Retina (tissue), 1 donor: ENCODE measurements at places on chromosomes 13 and 19.

GRCh38 chr19:21432590-21432989 lies 35.7 kb downstream of the ZNF493 start:
- DNase-seq, result no peak

DNA sequence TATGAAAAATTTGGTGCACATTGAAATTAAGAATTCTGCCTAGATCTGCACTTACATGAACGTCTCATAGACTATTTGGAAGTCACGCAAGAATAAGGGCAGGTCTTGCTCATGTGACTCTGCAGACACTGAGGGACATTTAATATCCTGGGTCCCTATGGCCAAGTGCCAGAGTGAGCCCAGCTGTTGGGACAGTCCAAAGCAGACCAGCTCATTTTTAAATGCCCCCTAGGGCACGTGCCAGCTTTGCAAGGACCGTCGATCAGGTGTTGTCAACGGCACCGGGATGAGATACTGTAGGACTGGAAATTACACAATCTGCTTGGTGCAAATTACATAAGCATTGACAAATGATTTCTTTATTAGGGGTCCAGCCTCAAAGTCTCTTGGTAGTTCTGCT lies 293.6 kb downstream of the TEX29 start:
- DNase-seq, result no peak

- DNase-seq, result no peak
These were observed 131.5 kb downstream of the RGCC start for GRCh38 chr13:41588899-41589298.

DNA sequence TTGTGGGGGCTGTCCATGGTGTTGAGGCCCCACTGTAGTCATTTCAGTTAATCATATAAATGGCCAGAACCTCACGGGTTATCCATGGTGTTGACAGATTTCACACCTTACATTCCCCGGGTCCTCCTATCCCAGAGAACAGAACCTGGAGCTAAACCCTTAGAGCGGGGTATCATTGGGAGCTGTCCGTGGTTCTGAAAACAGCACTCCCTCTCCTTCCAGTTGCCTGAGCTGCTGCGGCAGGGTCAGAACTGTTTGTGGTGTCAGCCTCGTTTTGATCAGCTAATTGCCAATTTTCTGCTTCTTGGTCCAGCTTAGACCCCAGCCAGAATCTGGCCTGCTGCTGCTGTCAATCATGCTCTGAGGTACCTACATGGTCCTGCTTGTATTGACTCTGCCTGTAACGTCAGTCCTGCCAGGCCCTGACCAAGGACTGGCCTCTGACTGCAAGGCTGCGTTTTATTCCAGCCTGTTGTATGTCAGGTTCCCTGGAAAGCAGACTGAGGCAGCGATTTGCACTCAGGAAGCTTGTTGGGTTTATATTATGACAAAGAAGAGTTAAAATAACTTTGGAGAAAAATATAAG lies 55.8 kb upstream of the KCTD15 start:
- DNase-seq, result peak; percentile 58

DNA sequence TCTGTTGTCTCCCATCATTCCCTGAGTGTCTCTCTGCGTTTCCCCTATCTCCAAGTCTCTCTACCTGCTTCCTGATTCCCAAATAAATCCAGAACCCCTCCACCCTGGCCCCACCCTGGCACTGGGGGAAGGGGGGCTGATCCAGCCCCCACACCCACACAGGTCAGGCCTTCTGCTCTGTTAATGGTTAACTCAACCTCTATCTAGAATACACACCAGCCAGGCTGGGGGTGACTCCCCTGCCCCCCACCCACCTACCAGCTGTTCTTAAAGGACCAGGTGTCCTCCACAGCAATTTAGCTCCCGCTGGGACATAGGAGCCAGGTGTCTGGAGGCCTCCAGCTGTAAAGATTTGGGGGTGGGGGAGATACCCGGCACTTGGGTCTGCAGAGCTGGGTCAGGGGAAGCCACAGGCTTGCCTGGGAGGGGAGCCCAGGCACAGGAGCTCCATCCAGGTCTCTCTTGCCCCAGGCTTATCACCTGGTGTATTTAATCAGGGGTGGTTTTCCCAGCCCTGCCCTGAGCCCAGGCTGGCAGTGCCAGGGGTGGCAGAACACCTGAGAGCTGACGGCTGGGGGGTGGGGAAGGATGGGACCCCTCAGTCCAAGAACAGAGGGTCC lies 3.9 kb downstream of the IRF2BP1 start:
- no peak for DNase-seq

DNA sequence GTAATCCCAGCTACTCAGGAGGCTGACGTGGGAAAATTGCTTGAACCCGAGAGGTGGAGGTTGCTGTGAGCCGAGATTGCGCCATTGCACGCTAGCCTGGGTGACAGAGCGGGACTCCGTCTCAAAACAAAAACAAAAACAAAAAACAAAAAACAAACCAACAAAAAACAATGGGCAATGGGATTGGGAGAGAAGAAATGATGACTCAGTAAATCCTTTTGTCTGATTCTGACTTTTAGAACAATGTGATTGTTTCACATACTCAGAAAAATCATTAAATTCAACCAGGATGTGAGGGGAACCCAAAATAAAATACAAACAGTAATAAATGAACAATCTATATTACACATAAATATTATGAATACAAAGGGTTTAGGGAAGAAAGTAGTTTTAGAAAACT lies 5.1 kb downstream of the ZNF565 start:
- no peak for DNase-seq

GRCh38 chr19:1591421-1592023 lies 1.1 kb downstream of the MBD3 start:
- peak; percentile 73 for DNase-seq

DNA sequence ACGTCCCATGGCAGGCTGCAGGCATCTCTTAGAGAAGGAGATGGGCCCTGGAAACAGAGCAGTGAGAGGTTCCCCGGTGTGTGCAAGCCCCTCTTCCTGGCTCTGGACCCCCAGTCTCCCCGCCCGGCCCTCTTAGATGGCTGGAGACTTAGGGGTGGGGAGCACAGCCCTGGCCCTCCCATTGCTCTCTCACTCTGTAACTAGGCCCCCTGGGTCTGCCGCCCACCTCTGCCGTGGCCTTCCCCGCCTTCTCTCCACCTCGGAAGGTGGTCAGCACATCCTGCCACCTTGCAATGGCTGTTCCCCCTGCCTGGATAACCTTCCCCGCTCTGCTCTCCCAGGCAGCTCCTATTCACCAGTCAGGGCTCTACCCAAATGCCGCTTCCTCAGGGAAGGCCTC lies 21.8 kb upstream of the C2CD4C start:
- no peak for DNase-seq

DNA sequence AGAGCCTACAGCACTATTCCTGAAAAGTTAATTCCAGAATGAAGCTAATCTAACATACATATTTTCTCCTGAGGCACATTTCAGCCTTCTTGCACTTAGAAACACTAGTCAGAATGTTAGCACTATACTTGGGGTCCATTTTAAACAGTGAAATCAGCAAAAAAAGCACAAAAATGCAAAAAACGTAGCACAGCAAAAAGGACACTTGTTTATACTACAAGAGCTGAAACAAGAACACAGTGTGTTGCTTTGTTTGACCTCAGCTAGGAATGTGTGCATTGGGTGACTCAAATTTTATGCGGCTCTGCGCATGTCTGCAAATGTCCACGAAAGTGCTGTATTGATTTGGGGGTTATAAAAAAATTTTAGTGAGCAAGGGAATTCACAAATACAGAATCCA lies 226.2 kb downstream of the KCNRG start:
- no peak for DNase-seq

DNA sequence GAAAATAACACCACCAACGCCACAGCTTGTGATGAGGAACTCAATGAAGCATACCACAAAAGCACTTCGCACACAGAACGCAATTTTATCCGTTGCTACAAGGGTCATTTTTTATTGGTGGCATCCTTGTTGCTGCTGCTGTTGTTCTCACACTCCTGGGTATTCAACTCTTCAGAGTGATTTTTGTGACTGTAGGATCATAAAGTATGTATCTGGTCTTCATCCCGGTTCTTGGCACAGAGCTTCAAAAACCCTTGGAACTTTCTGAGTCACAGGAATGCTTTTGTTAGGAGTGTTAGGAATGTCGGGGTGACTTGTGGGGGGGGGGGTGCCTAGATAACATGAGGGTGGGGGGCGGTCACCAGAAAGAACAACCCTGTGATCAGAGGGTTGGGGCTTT lies 108.4 kb downstream of the ZNF557 start:
- no peak for DNase-seq

- DNase-seq, result no peak
These were observed 5.2 kb downstream of the UBXN6 start for GRCh38 chr19:4452230-4452990.

DNA sequence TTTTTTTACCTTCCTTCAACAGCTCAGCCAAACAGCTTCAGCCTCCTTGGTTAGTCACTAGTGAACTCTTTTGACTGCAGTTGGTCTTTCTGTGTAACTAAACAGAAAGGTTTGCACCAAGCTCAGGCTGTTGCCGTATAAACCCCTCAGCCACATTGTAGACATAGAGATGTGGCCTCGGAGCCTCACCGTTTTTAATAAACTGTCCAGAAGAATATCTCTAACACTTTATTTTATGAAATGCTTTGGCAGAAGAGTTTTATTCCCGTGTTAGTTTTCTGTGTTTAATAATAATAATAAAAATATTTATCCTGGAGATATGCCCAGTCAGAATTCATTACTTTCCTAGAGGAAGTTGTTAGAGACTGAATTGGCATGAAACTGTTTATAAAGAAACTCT lies 171.7 kb upstream of the MAB21L1 start:
- no peak for DNase-seq

DNA sequence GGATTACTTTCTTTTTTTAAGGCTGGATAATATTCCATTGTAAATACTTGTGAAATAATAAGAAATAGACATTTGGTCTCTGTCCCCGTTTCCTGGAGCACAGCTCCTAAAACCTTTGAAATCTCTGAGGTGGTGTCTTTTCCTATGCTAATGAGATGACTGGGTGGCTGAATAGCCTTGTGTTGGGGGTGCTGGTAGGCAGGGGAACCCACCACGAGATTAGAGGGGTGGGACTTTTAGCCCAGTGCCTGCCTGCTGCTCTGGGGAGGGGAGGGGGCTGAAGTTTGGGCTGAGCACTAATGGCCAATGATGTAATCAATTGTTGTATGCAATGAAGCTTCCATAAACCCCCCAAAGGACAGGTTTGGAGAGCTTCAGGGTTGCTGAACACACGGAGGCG lies 175.7 kb downstream of the FGF9 start:
- DNase-seq, result no peak

GRCh38 chr13:53822136-53822535 lies 793.5 kb downstream of the OLFM4 start:
- peak; percentile 21 for DNase-seq

DNA sequence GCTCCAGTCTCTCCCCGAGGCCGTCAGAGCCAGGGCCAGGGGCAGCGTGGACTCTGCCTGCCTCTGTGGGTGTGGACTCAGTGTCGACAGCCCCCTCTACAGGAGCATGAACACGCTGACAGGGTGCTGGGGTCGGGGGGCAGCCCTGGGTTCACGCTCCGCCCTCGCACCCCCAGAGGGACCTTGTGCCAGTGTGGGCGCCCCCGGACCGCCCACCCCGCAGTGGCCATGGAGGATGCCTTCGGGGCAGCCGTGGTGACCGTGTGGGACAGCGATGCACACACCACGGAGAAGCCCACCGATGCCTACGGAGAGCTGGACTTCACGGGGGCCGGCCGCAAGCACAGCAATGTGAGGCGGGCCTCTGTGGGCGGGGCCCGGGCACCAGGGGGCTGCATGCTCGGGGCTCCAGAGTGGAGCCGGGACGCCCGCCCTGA lies 8.3 kb downstream of the TRPM4 start:
- peak; percentile 58 for DNase-seq

DNA sequence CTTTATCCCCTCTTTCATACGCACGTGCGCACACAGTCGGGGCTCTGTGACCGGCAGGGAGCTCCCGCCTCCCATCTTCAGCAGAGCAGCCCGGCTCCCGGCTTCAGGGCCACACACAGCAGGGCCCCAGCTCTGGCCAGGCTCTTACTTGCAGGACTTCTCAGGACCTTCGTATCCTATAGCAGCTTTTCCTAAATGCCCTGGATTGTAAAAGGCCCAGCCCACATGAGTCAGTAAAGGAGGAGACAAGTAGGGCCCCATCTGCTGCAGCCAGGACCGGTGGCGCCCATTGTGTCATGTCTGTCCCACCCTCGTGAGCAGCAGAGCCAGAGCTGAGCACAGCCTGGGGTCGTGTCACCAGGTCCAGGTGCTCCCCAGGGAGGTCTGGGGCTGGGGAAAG lies 107.6 kb upstream of the VSTM2B start:
- DNase-seq, result peak; percentile 45

DNA sequence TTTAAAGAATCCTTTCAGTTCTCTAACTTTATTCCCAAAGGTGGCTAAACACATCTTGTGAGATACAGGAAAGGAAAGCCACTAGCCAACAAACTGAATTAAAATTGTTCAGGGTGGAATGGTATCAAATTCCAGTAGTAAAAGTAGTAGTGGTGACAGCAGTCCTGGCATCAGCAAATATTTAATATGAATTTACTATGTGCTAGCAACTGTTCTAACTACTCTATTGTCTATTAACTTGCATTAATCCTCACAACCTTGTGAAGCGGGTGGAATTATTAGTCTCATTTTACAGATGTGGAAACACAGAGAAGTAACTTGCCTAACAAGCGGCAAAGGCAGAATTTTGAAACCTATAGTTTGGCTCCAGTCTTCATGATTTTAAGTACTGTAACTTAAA lies 130.1 kb downstream of the KLF12 start:
- no peak for DNase-seq

DNA sequence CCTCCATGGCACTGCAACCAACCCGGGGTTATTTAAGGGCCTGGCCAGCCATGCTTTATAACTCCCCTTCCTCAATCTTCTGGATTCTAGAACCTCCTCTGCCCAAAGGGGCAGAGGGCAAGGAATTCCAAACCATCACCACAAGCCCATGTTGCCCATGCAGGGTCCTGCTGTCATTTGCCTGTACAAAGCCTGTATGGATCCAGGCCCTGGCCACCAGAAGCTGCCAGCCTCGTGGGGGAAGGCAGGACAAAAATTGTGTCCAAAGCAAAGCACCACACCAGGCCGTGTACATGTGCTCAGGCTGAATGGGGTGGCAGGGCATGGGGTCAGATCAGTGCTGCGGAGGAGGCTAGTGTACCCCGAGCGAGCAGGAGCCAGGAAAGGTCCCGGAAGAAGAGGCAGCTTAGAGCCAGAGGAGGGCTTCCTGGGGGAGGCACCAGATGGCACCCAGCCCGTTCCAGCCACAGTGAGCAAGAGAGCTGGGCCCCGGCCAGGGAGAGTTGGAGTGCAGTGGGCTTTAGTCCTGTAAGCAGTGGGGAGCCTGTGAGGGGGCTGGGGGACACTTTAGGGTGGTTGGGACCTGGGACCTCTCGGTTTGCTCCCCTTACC lies 35.8 kb downstream of the CAPN12 start:
- DNase-seq, result no peak

- DNase-seq, result no peak
These were observed 5.8 kb downstream of the POU4F1 start for GRCh38 chr13:78597602-78597932.
